ENCODE measurements at places on chromosomes 2 and 18.
A peak's percentile ranks its signal among the peaks of the same experiment; 100 is the strongest.

- DNase-seq: no peak
These were observed 18.5 kb downstream of the SFTPB start for GRCh38 chr2:85649201-85650190.

- no peak for DNase-seq
These were observed 220.6 kb upstream of the CCDC68 start for GRCh38 chr18:55179835-55180234.

GRCh38 chr2:180141600-180141999 is 134.5 kb upstream of the CWC22 start:
- DNase-seq: no peak

GRCh38 chr2:240987588-240987987 is 10.8 kb upstream of the SNED1 start:
- DNase-seq: no peak

- no peak for DNase-seq
These were observed 25.8 kb downstream of the PHLPP1 start for GRCh38 chr18:62741118-62741566.

DNA sequence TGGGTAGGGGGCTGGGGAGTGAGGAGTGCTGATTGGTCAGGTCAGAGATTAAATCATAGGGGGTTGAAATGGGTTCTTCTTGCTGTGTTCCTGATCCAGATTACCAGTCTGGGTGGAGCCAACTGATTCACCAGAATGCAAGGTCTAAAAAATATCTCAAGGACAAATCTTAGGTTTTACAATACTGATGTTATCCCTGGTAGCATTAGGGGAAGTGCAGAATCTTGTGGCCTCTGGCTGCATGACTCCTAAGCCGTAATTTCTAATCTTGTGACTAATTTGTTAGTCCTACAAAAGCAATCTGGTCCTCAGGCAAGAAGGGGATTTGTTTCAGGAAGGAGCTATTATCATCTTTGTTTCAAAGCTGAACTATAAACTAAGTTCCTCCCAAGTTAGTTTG is 289.2 kb upstream of the KYNU start:
- no peak for DNase-seq

GRCh38 chr2:172013396-172013795 is 13.6 kb downstream of the METAP1D start:
- DNase-seq: no peak

GRCh38 chr18:2258954-2259353 is 312.4 kb downstream of the METTL4 start:
- DNase-seq: no peak

DNA sequence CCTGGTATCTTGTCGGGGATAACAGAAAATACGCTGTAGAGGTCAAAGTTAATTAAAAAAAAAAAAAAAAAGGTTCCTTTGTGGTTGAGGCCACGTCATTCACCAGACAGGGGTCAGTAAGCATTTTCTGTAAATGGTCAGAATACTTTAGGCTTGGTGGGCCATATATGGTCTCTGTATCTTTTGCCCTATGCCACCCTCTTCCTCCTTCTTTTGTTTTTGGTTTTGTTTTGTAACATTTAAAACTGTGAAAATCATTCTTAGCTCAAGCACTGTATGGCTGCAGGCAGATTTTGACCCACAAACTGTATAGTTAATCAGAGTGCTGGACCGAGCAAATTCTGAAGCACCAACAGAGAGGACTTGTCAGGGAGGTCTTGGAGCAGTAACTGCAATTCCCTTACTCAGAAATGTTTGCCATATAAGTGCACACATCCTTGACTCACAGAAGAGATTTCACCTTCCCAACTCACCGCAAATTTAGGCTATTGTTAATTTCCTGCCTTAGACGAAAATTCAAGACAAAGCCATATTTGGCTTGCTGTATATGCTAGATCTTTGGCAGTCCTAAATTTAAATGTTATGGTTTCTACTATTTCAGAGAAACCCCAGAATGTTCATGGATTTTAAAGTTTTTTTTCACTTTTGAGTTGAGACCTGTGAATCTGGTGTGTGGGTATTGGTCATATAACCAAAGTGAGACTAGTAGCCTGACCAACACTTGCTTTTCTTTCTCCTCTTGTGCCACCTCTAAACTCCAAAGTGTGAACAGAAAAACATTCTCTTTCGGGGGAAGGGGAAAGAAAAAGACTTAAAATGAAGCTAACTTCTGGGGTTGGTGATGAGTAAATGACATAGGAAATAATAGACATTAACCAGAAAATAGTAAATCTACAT is 65.4 kb downstream of the DOCK10 start:
- no peak for DNase-seq

DNA sequence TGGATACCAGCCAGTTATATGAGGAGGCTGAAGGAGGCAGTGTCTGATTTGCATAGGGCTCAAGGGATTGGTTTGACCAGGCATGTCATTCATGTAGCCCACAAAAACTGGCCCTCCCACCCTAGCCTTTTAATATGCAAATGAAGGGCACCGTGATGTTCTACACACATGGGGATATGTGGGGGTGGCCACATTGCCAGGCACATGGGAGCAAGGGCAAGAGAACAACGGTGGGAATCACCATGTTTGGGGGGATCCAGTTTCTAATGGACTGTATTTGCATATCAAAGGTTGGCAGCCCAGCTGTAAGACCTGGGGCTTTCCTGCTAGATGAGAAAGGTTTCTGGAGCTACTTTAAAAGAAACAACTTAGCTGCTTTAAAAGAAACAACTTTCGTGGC is 65.1 kb upstream of the SLC25A52 start:
- DNase-seq: no peak

DNA sequence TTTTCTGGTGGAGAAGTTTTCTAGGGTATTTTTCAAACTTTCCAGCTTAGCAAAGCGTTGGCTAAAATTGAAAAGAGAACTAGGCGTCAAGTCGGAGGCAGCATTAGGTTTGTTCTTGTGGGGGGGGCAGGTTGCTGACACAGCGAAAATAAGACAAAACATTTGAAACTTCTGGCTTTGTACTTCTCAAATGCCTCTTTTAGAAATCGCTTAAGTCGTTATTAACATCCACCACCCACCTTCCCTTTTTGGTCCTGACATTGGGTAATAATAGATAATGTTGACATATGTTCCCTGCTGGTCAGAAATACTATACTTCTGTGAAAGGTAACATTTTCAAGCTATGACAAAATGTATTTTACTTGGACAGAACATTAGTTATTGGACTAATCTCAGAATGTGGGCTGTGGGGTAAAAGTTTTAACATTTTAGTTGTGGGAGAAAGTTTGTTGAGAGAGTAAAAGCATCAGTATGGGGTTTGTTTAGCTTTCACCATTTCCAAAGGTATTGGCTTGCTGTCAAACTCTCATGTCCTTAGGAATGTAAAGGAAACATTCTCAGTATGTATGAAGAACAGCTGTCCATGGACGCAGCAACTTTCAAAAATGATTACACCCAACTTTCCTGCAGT is 88.1 kb upstream of the ZEB2 start:
- DNase-seq: no peak

DNA sequence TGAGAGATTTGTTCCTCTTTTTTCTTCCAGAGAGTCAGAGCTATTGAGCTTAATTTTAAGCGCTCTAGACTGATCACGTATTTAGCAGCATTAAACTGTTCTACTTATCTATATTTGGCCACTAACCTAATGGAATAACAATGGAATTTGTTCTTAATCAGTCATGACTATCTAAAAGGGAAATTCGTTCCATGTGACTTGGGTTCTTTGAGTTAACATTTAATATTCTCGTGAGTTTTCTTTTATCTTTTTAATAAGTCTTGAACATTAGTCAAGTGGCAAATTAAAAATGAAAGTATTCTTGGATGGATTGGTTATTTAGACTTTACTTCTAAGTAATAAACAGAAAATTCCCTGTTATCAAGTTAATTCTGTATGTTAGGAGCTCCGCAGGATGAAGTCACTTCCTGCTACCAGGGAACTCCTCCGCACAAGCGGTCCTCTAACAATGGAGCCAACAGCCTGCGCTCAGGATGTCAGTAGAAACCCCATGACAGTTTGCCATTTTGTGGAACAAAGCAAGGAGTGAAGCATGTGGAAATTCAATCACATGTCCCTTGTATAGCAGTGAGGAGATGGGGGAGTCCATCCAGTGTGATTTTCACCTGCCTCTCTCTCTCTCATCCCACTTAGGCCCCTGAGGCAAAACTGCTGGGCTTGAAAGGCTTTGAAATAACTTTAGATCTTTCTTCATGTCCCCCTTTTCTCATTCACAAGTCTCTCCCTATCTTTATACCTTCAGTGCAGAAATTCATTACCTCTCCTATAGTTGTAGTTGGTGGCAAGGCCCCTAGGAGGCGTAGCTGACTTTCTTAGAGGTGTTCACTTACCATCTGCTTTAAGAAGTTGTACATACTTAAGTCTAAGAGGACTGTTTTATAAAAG is 138.1 kb downstream of the WDR7 start:
- peak; percentile 1 for DNase-seq

GRCh38 chr2:43415592-43415991 is 180.2 kb downstream of the THADA start:
- no peak for DNase-seq

DNA sequence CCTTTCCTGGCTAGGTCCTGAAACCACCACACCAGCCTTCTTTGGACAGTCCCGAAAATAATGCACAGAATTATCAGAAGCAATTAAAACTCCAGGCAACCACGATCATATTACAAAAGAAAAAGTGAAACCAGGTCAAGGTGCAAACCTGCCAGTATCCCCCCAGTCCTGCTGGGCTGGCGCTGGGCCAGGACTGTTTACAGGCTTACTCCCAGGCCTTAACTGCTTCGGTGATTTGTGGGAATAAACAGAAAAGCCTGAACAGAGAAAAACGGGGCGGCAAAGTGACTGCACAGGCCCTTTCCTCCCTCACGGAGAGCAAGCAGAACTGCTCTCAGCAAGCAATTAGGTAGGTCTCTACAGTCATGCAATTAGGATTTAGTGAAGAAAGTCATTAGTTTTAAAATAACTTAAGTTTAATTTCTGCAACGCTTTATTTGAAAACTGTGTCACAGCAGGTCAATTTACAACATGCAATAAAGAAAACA is 1.3 kb downstream of the HDAC4 start:
- DNase-seq: no peak

DNA sequence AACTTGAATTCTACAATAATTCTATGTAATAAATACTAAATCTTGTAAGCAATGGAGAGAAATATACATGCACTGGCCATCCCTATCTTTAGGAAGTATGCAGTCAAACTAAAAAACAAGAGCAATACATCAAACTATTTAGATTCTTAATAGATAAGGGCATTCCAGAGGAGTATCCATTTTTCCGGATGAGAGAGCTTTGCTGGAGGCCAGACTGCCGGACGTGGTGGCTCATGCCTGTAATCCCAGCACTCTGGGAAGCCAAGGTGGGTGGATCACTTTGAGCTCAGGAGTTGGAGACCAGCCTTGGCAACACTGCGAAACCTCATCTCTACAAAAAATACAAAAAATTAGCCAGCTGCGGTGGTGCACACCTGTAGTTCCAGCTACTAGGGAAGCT is 60.8 kb downstream of the KIF5C start:
- no peak for DNase-seq

GRCh38 chr2:9228088-9228751 is 21.6 kb downstream of the ASAP2 start:
- DNase-seq: no peak

DNA sequence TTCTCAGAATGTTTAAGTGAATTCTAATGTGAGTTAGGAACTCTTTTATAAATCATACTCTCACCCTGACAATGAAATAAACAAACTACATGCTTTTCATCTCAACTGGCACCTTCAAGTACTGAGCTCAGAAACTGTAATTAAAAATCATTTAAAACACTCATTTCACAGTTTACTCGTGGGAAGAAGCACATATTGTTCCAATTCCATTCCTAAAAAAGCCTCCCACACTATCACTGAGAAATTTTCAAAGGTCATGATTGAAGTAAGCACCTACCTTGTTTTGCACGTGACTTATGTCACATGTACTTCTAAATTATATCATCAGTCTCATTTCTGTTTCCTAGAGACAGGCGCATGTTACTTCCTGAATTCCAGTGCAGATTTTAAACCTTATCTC is 678.1 kb upstream of the SLC8A1 start:
- DNase-seq: no peak

GRCh38 chr2:172082105-172082943 is 3.0 kb upstream of the DLX1 start:
- DNase-seq: no peak

DNA sequence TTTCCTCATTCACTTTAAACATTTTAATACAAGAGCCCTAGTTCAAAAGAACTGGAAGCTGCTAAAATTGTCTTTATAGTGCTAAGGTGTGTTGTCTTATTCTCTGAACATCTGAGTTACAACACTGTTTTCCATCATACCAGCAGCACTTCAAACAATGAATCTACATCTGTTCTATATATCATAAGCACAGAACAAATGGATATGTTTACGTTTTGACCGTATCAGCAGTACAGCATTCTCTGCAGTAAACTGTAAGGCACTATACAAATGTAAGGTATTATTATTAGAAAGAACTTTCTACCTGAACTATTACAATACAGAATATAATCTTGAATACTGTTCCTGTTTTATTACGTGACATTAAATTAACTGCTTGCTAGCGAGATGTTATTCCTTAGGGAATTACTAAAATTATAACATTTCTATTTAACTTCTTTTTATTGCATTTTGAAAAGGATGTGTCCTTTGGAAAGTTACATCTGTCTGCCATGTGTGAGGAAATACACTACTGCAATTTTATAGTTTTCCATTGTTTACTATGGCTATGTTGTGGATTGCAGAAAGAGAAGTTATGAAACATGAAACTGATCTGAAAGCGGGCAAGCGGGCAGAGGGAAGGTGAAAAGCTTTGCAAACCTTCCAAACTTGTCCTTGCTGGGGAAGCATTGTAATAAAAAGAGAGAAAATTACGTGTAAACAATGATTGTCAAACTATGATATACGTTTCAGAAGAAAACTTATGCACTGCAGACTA is 13.7 kb downstream of the NCKAP1 start:
- no peak for DNase-seq

DNA sequence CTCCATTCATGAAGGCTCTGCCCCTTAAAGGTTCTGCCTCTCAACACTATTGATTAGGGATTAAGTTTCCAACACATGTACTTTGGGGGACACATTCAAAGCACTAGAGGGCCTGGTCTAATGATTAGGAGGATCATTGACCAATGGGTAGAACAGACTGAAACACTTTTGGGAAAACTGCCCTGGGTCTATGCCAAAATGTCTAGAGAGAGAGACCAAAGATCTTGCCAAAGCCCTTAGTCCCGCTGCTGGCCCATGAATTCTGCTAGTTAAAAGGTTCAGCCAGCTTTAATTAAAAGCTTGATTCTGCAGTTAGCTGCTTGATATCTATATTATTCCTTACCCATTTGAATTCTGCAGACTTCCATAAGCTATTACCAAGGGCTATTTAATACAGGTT is 613.2 kb downstream of the SLC4A3 start:
- DNase-seq: no peak

- no peak for DNase-seq
These were observed 253.2 kb upstream of the SP5 start for GRCh38 chr2:170461889-170462288.

- DNase-seq: no peak
These were observed 25.5 kb upstream of the KCNG2 start for GRCh38 chr18:79772108-79772864.
